ENCODE measurements at places on chromosomes 4 and X.
A peak's percentile ranks its signal among the peaks of the same experiment; 100 is the strongest.

- DNase-seq, result peak; percentile 12
Observed at GRCh38 chrX:115968436-115969252, 201.9 kb upstream of the AGTR2 start.

DNA sequence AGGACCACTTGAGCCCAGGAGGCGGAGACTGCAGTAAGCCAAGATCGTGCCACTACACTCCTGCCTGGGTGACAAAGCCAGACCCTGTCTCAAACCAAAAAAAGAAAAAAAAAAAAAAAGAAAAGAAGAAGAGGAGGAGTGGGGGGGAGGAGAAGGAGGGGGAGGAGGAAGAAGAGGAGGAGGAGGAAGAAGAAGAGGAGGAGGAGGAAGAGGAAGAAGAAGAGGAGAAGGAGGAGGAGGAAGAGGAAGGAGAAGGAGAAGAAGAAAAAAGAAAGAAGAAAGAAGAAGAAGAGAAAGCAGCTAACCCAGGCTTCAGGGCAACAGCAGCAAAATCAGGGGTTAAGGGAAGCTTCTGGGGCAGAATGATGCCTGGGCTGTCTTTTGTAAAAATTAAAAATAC lies 27.5 kb downstream of the VMA21 start:
- no peak for DNase-seq

- no peak for DNase-seq
Observed at GRCh38 chrX:40083120-40083978, 14.4 kb downstream of the BCOR start.

DNA sequence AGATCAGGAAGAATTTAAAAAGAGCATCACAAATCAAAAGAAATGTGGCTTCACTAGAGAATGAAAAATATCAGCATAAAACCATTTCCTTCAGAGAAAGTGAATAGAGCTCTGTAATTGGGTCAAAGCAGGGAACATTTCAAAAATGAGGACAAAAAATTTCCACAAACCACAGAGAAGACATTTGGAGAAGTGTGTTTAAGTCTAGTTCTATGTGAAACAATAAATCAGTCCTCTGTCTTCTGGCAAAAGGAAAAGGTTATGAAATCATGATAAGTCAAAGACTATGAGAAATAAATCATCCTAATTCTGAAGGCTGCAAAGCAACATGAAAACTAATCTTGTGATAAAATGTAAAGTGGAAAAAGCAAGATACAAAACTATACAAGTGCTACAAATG lies 27.9 kb downstream of the SMPX start:
- DNase-seq, result no peak

GRCh38 chrX:69317721-69318120 lies 152.5 kb upstream of the PJA1 start:
- DNase-seq, result no peak
